ENCODE measurements at places on chromosomes 5 and 9.

DNA sequence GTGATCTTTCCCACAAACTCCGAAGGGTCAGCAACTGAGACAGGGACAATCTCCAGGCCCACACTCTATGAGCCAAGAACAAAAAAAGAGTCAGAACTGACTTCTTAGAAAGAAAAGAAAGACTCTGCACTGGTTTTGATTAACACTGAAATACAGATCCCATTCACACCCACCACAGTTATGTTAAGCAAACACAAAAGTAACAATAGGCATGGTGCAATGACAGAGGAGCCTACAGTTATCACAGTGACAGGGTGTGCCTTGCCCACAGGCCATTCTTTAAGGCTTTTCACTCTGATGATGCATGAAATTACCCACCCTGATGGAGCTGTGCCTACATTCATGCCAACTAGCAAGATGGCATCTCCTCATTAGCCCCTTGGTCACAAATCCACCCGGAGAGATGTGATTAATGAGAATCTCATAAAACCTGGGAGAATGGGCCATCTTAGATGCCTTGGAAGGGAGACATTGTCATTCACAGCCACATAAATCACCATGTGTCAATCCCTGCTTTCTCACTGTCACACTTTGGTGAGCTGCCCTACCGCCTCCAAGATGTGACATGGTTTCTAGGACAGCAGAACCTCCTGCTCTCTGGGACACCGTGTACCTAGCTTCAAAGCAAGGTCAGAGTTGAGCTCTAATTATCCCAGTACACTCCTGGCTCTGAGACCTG lies 27.6 kb upstream of the FSTL4 start:
- no peak for DNase-seq

GRCh38 chr9:119332522-119332921 lies 36.7 kb downstream of the BRINP1 start:
- no peak for DNase-seq

DNA sequence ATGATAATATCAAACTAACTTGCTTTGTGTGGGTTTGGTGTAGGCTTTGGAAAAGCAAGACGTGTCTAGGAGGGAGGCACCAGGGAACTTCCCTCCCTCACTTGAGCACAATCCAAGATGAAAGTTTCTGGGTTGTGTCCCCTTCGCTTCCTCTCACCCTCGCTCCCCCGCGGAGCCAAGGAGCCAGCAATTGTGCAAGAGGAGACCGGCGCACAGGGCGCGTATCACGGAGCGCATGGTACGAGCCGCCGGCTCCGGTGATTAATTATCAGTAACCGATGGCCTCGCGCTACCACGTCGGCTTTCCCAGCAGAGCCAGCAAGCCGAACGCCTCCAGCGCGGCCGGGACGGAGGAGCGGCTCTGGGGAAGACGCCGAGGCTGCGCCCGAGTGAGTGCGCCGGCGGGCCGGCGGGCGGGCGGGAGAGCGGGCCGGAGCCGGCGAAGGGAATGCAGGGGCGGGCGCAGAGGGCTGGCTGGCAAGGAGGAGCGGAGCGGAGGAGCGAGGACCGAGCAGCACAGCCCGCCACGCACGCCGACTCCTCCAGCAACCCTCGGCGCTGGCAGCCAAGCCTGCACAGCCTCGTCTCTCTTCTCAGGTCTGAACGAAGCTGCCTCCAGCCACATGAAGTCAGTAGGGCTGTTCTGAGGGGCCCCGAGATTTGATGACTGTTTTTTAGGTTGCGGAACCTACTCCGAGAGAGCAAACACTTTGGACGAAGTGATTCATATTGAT lies 143.6 kb downstream of the BNC2 start:
- DNase-seq: peak; percentile 6

GRCh38 chr5:119396030-119396664 lies 40.3 kb downstream of the TNFAIP8 start:
- DNase-seq: no peak

DNA sequence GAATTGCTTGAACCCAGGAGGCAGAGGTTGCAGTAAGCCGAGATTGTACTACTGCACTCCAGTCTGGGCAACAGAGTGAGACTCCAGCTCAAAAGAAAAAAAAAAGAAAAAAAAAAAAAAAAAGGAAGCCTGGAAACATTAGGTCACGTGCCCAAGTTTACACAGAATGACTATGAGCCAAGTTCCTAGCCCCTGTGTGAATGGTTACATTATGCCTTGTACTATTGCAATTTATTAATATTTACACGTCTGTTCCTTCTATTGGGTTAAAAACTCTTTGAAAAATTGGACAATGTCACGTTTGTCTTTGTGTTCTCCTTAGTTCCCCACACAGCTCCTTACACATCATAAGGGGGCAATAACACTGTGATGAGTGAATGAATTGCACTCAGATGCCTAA lies 33.5 kb upstream of the SLC28A3 start:
- DNase-seq: no peak

- DNase-seq: no peak
Observed at GRCh38 chr9:33489066-33489465, 15.3 kb upstream of the NOL6 start.

DNA sequence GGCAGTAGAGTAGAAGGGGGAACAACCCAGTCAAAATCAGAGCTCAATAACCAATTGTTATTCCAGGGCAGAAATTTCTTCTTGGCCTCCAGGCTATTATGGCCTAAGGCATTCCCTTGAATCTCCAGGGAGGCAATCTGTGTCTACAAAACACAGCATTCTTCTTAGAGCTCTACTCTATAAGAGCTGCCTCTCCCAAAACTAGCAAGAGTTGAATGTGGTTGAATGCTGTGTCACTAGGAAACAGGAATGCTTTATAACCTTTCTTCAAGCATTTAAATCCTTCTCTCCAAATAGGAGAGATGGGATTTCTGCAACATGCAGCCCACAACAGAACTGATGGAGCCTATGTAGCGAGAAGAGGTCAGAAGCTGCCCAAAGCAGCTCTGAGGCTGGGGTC lies 97.1 kb upstream of the APC start:
- DNase-seq: no peak

Measured in activated CD4-positive, alpha-beta T cell treated with anti-CD3 and anti-CD28 coated beads, Interleukin-2, Interleukin-6, amounts not matched to agents 100 ng/mL and 50 ng/mL, durations not matched to agents 16 hours and 8 hours (primary cell).